ENCODE measurements at places on chromosomes 3 and 15. TPM values are rescaled to one million over a fixed set of nuclear protein-coding genes. Genes with fewer than 3 reads are reported as not detected.

Gene BBS4
- total RNA-seq, result 20.4 TPM

Gene KCNH8
- total RNA-seq, result under 0.01 TPM

Gene CADM2
- not detected for total RNA-seq

Gene PCSK6
- total RNA-seq, result 0.13 TPM

Gene SLC24A5
- total RNA-seq, result not detected

Gene LAMB2
- 412 TPM for total RNA-seq

Gene TMCO5A
- not detected for total RNA-seq

Gene TNFAIP8L3
- total RNA-seq, result 0.98 TPM

Gene FBXW12
- total RNA-seq, result not detected

Gene KBTBD8
- 0.38 TPM for total RNA-seq

Gene PDIA5
- total RNA-seq, result 20.3 TPM

Gene BCL2A1
- not detected for total RNA-seq

Gene CRYGS
- 0.98 TPM for total RNA-seq

Gene PLIN1
- 0.13 TPM for total RNA-seq

Gene RARRES1
- 2.3 TPM for total RNA-seq

Gene CLEC3B
- not detected for total RNA-seq

Gene IL17RC
- 59.3 TPM for total RNA-seq

Gene GPX1
- 516 TPM for total RNA-seq

Gene PRR20G
- total RNA-seq, result not detected

Gene LRRN1
- 1.6 TPM for total RNA-seq

Gene A4GNT
- not detected for total RNA-seq

Gene MB21D2
- total RNA-seq, result 14.1 TPM
